ENCODE measurements at places on chromosomes 1 and 21.

GRCh38 chr1:45359882-45360513 lies 19.8 kb upstream of the MUTYH start:
- no peak for DNase-seq

DNA sequence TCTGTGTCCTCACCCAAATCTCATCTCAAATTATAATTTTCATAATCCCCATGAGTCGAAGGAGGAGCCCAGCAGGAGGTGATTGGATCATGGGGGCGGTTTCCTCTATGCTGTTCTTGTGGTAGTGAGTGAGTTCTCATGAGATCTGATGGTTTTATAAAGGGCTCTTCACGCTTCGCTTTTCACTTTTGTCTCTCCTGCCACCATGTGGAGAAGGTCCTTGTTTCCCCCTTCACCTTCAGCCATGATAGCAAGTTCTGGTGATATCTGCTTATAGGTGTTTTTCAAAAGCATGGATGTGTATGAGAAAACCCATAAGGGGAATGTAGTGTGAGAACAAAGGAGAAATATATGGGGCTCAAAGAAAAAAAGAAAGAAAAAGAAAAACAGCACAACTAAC lies 405.9 kb upstream of the RGS18 start:
- no peak for DNase-seq

GRCh38 chr1:5465281-5465711 lies 526.9 kb downstream of the NPHP4 start:
- no peak for DNase-seq

GRCh38 chr1:147245129-147245528 lies 2.6 kb downstream of the CHD1L start:
- no peak for DNase-seq

DNA sequence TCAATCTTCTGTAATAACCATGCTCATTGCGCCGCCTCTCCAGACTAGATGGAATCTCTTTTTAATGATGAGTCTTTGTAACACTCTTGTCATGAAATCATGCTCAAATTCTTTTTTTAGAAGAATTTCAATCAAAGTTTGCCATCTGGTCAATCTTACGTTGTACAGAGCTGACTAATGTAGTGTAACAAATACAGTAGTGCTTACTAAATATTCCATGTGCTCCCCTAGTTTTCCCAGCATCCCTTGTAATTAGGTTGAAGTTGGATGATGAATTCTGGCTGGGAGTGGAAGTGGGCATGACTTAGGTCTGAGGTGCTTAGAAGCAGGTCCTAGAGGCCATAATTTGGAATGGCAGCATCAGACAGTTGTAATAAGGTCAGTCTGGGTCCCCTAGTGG lies 309.1 kb upstream of the SNX7 start:
- no peak for DNase-seq

DNA sequence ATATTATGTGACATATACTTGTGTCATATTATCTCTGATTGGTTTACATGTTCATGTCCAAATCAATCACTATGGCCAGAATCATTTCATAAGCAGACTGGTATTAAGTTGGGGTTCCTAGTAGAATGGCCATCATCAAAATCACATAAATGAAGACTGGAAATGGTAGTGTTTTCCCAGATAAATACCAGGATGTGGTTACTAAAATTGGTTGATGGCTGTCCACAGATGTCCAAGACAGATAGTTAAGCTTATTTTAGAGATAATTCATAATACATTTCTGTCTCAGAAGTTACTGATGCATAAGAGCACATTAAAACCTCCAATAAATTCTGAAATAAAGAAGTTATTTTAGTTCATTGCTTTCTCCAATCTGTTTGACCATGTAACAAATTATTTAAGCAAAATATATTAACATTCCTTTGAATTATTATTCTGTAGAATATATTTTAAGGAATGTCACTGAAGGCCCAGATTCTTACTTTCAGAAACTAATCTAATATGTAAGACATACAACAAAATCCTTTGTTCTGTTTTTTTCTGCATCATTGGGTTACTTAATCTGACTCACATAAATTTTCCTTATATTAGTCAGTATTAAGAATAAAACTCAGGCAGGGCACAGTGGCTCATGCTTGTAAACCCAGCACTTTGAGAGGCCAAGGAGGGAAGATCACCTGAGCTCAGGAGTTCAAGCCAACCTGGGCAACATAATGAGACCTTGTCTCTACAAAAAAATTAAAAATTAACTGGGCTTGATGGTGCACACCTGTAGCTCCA lies 483.9 kb downstream of the PTPRC start:
- no peak for DNase-seq

DNA sequence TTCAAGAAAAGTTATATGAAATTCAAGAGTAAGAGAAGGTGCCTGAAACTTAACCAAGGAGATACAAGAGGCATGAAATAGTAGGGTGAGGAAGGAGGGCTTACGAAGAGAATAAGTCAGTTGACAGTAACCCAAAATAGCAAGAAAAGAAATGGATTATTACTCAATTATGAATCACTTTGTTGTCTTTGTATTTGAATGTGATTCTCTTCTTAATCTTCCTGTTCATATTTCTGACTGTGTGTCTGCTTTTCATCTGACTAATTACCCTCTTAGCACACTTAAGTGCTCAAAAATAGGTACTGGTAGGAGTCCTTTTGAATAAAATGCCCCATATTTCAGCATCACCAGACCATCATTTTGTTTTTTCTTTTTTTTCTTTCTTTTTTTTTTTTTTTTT lies 39.4 kb downstream of the GLMN start:
- no peak for DNase-seq

DNA sequence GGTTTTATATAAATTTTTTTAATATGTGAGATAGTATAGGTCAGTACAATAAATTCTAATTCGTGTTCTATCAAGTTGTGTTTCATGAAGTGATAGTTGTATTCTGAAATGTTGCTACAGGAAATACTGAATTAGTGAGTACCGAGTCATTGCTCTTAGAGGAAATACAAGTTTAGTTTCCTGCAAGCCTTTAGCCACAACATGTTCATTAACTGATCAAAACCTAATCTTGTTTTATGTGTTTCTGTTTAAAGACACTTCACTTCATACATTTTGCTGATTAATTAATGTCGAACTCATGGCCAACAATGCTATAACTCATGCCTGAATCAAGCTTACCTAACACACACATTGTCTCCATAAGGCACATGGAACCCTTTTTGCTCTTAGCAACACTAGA lies 43.6 kb downstream of the LRRC7 start:
- no peak for DNase-seq

- DNase-seq, result no peak
Measured at GRCh38 chr1:818618-819291, 105.0 kb upstream of the SAMD11 start.

DNA sequence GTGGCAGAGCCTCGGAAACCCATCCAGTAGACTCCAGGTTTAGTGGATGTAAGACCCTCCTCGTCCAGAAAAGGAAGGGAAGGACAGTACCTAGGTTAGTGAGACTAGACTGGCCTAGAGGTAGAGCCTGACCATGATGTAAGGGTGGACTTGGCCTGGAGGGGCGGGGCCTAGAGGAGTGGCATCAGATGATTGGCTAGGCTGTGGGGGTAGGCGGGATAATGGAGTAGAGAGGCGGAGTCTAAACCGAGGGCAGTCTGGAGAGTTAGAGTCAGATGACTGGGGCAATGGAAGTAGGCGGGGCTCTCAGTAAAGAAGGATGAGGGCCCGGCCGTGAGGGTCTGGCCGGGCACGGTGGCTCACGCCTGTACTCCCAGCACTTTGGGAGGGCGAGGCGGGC lies 70.1 kb downstream of the EPHB2 start:
- DNase-seq, result peak; percentile 63

DNA sequence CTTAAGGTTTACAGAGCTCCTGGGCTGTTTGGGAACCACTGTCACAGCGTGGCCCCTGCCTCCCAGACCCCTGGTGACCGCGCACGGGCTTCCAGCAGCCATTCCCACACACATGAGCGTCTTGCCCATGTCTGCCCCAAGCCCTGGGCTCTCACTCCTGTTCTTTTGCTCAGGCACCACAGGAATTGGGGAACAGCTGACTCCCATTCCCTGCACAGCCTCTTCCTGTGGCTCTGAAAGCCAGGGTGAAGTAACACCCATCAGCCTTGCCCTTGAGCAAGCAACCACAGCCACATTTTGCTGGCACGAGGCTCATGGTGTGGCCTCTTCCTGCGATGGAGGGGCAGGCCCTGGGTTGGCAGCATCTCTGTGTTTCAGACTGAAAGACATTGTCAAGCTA lies 14.3 kb upstream of the GPR157 start:
- no peak for DNase-seq

- DNase-seq, result no peak
Measured at GRCh38 chr1:215669806-215670491, 102.8 kb downstream of the KCTD3 start.

GRCh38 chr1:235918032-235918431 lies 51.3 kb upstream of the LYST start:
- no peak for DNase-seq

- DNase-seq, result no peak
Measured at GRCh38 chr1:15153842-15154479, 414 bp downstream of the TMEM51 start.

- DNase-seq, result peak; percentile 43
Measured at GRCh38 chr21:42117229-42117966, 46.3 kb downstream of the UMODL1 start.

DNA sequence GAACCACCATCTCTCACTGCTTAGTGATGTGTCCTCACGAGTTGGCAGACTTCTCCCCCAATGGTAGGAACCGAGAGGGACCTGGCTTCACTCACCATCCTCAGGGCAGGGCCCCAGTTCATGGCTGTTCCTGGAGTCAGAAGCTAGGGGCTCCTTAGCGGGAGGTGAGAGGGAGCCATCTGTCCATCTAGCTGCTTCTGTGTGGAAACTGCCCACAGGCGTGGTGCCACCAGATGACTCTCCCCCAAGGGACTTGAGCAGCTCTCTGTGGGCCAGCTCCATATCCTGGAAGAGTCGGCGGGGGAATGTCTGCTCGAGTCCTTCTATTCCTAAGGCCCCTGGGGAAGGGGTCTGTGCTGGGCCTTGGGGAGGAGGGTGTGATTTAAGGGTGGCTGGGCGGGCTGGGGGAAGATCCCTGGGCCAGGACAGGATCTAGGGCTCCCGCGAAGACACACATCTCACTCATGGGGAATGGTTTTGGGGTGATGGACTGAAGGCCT lies 16.3 kb downstream of the LRRC71 start:
- DNase-seq, result no peak

DNA sequence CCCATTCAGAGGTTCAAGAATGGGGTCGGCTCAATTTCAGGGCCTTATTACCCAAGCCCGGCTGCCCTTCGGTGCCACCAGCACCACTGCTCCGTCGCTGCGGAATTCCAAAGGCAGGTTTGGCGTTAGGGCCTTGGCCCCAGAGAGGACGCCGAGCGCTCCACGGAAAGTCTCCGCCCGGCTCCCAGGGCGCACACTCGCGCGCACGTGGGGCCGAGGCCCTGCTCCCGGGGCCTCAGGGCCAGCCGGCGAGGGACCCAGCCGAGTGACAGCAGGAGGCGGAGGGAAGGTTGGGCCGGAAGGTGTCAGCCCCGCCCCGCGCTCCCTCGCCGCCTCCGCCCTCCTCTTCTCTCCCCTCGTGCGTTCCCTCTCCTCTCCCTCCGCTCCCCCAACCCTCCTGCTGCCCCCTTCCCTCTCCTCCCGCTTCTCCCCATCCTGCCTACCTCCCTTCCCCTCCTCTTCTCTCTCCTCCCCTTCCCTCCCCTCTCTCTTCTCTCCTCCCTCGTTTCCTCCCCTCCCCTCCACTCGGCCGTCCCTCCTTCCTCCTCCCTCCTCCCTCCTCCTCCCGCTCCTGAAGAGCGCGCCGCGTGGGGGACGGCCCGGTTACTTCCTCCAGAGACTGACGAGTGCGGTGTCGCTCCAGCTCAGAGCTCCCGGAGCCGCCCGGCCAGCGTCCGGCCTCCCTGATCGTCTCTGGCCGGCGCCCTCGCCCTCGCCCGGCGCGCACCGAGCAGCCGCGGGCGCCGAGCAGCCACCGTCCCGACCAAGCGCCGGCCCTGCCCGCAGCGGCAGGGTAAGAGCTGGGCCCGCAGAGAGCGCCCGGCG lies at the start of gene ETS2:
Gene ETS2, plus strand, starts transcription at position 602 of the 825 bp plus-strand sequence. CDS start 4,106 bp downstream, outside the sequence.
- peak; percentile 67 for DNase-seq

DNA sequence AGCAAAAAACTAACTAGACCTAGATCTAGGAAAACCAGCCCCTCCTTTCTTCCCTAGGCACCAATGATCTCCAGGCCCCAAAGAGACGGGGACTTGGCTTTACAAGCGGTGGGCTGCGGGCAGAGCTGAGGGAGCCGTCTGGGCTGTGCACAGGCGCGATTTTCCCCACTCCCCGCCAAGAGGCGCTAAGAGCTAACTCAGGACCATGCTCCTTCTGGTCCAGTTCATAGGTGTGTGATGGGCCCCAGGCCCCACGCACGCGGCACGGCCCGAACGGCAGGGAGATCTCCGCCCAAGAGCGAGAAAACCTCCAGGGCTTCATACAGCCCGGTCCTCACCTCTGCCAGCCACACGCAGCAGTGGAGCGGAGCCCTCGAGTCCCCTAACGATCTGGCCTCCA lies 7.5 kb upstream of the GPR153 start:
- DNase-seq, result no peak

- no peak for DNase-seq
Measured at GRCh38 chr1:3064296-3064850, 4.6 kb upstream of the PRDM16 start.

- DNase-seq, result no peak
Measured at GRCh38 chr1:160446945-160447600, 46.7 kb downstream of the VANGL2 start.

DNA sequence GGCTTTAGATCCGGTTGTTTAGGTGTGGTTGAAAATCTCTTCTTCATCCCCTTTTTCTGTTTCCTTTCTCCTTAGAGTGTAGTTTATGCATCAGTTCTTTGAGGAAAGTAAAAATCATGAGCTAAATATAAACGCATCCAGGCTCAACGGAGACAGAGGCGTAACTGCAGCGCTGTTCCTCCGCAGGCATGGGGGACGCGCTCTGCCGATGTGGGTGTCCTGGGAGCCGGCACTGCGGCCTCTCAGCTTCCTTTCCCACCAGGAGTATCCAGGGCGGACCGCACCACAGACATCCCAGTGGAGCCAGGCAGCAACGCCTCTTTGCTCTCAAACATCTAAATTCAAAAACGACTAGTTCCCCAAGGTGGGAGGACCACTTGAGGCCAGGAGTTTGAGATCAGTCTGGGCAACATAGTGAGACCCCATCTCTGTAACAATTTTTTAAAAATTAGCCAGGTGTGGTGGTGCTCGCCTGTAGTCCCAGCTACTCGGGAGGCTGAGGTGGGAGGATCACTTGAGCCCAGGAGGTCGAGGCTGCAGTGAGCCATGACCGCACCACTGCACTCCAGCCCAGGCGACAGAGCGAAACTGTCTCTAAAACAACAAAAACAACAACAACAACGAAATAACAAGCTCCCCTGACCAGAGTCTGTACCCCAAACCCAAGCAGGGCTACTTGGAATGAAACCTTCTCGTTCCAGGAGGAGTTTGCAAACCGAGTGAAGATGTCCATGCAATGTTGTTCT lies 16.4 kb downstream of the SLC45A1 start:
- no peak for DNase-seq

- DNase-seq, result no peak
Measured at GRCh38 chr1:38265293-38266196, 219.0 kb upstream of the POU3F1 start.

Measured in iPS DF 6.9 (cell line).